Brain (organoid and tissue), 16 donors: ENCODE measurements at places on chromosomes 11 and 22.

- no peak for DNase-seq
These were observed 10.4 kb downstream of the SPON1 start for GRCh38 chr11:13972944-13973343.

- no peak for DNase-seq
These were observed 583.5 kb upstream of the FAT3 start for GRCh38 chr11:91641153-91641552.

- no peak for DNase-seq
These were observed 34.8 kb downstream of the MB start for GRCh38 chr22:35582218-35582860.

- no peak for DNase-seq
These were observed 11.5 kb downstream of the ZDHHC5 start for GRCh38 chr11:57679396-57679795.
